ENCODE measurements at places on chromosomes 3 and 15. TPM values are rescaled to one million over a fixed set of nuclear protein-coding genes. Genes with fewer than 3 reads are reported as not detected.

Gene IGF2BP2
- 12.4 TPM for total RNA-seq

Gene TTLL13
- total RNA-seq = 0.13 TPM

DNA sequence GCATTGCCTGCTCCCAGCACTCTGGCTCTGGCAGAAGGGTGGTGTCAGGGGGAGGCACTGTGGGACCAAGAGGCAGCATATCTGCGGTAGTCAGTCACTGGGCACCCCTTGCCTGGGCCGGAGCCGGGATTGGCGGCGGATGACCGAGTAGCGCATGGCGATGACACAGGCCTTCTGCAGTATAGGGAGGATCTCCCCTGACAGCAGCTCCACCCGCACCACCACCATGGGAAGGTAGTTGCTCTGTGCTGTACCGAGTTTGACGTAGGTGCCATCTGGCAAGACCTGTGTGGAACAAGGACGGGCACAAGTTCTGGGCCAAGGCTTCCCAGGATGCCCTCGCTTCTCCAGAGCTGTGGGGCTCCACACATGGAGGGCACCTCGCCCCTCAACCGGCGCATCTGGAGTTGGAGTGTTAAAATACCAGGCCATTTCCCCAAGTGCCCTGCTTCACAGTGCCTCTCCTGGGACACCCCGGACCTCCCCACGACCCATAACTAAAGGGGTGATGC is 6.6 kb downstream of the ACOX2 start:
- H3K4me3 ChIP-seq = no peak overlapping the region
- H3K36me3 ChIP-seq = peaks cover 4% of the 10 kb centered on the region
- H3K4me1 ChIP-seq = peaks cover 9% of the 10 kb centered on the region
- no peak for DNase-seq
- no peaks in the 10 kb centered on the region for H3K27me3 ChIP-seq

- DNase-seq = peak; percentile 88
- no peak overlapping the region for H3K4me3 ChIP-seq
- peaks cover 63% of the 10 kb centered on the region for H3K4me1 ChIP-seq
- H3K36me3 ChIP-seq = no peaks in the 10 kb centered on the region
These were observed 50.3 kb downstream of the LSM3 start for GRCh38 chr3:14228681-14229470.

Gene FBXO40
- total RNA-seq = not detected

- H3K4me1 ChIP-seq = no peaks in the 10 kb centered on the region
- no peak overlapping the region for H3K27ac ChIP-seq
- H3K27me3 ChIP-seq = no peaks in the 10 kb centered on the region
- DNase-seq = no peak
- no peaks in the 10 kb centered on the region for H3K36me3 ChIP-seq
These were observed 252.3 kb downstream of the OCA2 start for GRCh38 chr15:27846722-27847395.

- no peaks in the 10 kb centered on the region for H3K27me3 ChIP-seq
- DNase-seq = no peak
- H3K4me1 ChIP-seq = no peaks in the 10 kb centered on the region
- H3K27ac ChIP-seq = no peak overlapping the region
- H3K36me3 ChIP-seq = no peaks in the 10 kb centered on the region
These were observed 22.4 kb downstream of the SPSB4 start for GRCh38 chr3:141073580-141073979.

- peaks cover 46% of the 10 kb centered on the region for H3K4me1 ChIP-seq
- H3K4me3 ChIP-seq = peak within 1 kb of the TSS; percentile 86
- no peaks in the 10 kb centered on the region for H3K27me3 ChIP-seq
- peak; percentile 62 for DNase-seq
These were observed at the start of gene RFTN1 for GRCh38 chr3:16513141-16514020. Gene RFTN1 (minus strand): TSS chr3:16513699. CDS start chr3:16493869, 19,830 bp downstream.

Gene ESYT3
- total RNA-seq = 19.9 TPM
